ENCODE measurements at places on chromosomes 6 and 20.
A peak's percentile ranks its signal among the peaks of the same experiment; 100 is the strongest.

DNA sequence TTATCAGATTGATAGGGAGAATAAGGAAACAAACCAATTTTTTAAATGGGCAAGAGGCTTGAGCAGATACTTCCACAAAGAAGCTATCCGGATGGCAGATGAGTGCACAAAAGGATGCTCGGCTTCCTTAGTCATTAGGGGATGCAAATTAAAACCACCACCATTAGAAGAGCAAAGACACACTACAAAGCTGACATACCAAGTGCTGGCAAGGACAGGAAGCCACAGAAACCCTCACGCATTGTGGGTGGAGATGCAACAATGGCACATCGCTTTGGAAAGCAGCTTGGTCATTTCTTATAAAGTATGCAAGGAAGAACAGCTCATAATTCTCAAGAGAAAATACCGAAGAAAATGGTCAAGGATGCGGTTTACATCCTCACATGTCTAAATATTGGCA, 19.8 kb downstream of the BFSP1 start:
- no peaks in the 10 kb centered on the region for H3K4me1 ChIP-seq
- no peak overlapping the region for H3K27ac ChIP-seq
- no peaks in the 10 kb centered on the region for H3K27me3 ChIP-seq
- H3K4me3 ChIP-seq, result no peak overlapping the region

DNA sequence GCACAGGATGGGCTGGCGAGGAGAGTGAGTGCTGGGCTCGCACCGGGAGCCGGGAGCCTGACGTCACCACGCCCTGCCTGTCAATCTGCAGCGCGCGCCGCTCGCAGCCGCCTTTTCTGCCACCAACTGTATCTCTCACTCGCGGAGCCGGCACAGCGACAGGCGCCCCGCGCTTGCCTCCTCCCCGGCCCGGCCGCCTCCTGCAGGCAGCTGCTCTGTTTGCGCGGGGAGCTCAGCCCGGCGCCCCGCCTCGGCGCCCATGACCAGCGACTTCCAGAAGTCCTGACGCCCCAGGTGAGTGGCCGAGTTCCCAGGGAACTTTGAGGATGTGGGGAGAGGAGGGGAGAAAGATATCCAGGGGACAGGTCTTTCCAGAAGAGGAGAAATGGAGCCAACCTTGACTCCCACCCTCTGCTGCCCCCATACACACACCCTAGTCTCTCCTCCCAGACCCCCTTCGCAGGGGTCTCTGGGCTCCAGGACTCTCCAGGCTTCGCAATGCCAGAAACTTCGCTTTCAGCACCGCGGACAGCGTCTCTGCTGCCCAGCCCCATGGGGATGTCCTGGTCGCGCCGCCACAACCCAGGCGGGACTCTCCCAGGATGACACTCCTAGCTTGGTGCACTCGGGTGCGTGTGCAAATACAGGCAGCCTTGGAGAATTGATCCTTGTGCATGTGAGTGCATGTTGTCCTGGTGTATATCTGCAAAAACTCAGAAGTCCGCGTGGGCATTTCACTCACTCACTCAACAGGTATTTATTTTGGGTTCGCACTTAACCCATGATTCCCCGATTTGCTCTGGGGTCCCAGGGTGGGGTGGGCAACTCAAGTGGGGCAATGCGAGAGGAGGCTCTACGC, at the start of gene GPR6:
Gene GPR6 (plus strand): TSS at position 138 of the 859 bp plus-strand sequence. CDS start 802 bp downstream, outside the sequence.
- peaks cover 59% of the 10 kb centered on the region for H3K27me3 ChIP-seq
- peak; percentile 79 for DNase-seq
- no peak within 1 kb of the TSS for H3K4me3 ChIP-seq
- H3K36me3 ChIP-seq, result peaks cover 2% of the 10 kb centered on the region

GRCh38 chr6:156154896-156155295, 622.3 kb upstream of the ARID1B start:
- no peaks in the 10 kb centered on the region for H3K27me3 ChIP-seq
- peak; percentile 26 for DNase-seq
- peaks cover 4% of the 10 kb centered on the region for H3K36me3 ChIP-seq
- peak overlapping the region; percentile 14 for H3K27ac ChIP-seq
- H3K4me3 ChIP-seq, result no peak overlapping the region

- no peaks in the 10 kb centered on the region for H3K27me3 ChIP-seq
- H3K4me1 ChIP-seq, result peaks cover 34% of the 10 kb centered on the region
- DNase-seq, result peak; percentile 19
- peak overlapping the region; percentile 30 for H3K27ac ChIP-seq
Observed at GRCh38 chr20:49669601-49670189, 44.0 kb downstream of the B4GALT5 start.
